ENCODE measurements at places on chromosomes 11 and 22.
A peak's percentile ranks its signal among the peaks of the same experiment; 100 is the strongest.

DNA sequence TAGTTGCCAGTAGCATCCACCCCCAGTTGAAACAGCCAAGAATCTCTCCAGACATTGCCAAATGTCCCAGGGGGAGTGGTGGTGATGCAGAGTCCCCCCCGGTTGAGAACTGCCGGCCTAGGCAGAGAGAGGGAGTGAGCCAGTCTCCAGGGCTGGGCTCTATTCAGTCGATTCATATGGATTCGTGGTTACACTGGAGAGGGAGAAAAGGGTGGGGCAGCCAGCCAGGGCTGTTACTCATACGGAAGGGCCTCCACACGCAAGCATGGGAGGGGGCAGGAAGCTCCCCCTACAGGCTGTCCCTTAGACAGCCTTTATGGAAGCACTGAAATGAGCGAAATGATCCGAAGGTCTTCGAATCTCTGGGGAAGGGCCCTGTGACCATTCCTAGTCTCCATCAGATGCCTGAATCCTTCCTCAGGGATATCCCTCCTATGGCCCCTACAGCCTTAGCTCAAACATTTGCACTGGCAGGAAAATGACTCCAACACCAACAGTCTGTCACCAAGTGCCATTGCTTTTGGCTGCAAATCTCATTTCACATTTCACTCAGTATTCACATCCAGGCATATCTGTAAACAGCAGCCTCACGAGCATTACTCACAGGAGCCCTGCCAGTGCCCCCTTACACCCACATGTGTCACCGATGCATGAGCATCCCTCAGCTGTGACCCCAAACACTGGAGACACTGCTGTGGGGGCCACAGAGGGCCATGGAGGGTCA lies 18.4 kb upstream of the TLCD5 start:
- no peak for DNase-seq

GRCh38 chr22:25420925-25421904 lies 143.3 kb upstream of the GRK3 start:
- no peak for DNase-seq

- no peak for DNase-seq
Observed at GRCh38 chr11:131468565-131468964, 98.2 kb downstream of the NTM start.

DNA sequence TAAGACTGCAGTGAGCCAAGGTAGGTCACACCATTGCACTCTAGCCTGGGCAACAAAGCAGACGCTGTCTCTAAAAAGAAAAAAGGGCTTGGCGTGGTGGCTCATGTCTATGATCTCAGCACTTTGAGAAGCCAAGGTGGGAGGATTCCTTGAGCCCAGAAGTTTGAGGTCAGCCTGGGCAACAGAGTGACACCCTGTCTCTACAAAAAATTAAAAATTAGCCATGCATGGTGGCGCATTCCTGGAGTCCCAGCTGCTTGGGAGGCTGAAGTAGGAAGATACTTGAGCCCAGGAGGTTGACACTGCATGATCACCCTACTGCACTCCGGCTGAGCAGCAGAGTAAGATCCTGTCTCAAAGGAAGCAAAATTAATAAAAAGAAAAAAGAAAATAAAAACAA lies 38.9 kb upstream of the RDX start:
- no peak for DNase-seq

GRCh38 chr11:17765356-17766072 lies 30.9 kb downstream of the KCNC1 start:
- no peak for DNase-seq

GRCh38 chr11:46367244-46367915 lies 14.1 kb upstream of the MDK start:
- DNase-seq, result peak; percentile 86

DNA sequence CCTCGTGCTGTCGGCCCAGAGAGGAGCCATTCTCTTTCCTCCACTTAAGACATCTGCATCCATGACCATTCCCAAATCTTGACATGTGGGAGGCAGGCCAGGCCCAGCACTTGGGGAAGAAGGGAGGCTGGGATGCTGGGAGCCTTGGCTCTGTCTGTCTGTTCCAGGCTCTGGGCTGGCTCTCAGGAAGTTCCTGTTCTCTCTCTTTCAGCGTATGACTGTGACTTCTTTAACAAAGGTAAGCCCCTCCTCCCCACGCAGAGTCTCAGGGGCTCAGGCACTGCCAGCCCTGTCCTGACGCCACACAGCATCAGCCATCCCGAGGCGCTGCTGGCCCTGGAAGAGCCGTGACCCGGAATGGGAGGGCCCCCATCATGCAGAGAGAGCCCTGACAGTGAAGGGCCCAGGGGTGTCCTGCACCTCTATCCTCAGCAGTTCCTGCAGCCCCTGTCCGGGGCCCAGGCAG lies 52.4 kb downstream of the OTOG start:
- no peak for DNase-seq

- DNase-seq, result no peak
Observed at GRCh38 chr11:36235750-36236149, 53.5 kb downstream of the COMMD9 start.

DNA sequence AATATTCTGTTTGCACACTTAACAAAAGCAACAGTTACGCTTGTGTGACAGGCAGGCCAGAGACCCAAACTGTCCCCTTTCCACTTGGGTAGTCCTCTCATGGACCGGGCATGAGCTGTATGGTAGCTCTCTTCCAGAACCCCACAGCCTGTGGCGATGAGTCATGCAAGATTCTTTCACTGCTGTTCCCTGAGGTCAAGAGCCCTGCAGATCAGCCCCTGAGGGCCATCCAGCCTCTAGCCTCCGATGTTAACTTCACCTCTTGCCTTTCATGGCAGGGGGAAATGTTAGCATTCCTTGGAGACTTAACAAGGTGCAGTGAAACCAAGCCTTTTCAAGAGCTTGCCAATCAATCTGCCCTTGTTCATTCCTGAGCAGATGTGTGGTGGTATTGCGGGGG lies 63.2 kb upstream of the DEUP1 start:
- DNase-seq, result no peak

DNA sequence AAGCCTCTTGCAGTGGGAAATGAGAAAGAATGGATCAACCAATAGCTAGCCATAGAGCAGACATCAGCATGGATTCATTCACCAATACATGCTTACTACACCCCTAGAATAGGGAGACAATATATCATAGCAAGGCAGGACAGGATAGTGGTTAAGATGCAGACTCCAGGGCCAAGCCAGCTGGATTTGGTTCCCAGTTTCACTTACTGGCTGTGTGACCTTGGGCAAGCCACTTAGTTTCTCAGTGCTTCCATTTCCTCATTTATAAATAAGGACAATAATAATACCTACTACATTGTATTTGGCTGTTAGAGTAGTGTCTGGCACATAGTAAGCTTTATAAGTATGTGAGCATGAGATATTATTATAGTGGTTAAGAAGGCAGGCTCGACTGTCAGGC lies 7.1 kb downstream of the DCHS1 start:
- DNase-seq, result no peak

- peak; percentile 69 for DNase-seq
Observed at GRCh38 chr11:11966826-11967668, 41.4 kb downstream of the DKK3 start.

DNA sequence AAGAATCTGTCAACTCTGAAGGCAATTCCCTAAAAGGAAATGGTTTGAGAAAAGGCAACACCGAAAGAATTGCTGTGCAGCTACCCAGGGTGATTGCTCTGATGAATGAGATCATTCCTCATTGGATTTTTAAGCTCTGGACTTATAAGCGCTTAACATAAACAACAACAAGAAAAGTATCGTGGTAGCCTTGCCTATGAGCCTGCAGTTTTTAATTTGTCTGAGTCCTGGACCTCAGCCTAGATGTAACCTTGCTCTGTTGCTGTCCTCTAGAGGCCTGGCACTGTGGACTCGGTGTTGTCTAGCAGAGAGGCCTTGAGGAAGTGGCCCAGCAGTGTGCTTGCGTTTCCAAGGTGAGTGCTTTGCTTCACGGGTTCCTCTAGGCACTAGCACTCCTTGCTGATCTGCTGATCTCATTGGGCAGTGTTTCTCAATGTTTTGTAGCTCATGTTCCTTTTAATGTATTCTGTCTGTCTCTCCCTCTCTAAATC lies 20.4 kb downstream of the CCDC81 start:
- DNase-seq, result no peak

GRCh38 chr11:131481971-131482370 lies 111.6 kb downstream of the NTM start:
- DNase-seq, result no peak

DNA sequence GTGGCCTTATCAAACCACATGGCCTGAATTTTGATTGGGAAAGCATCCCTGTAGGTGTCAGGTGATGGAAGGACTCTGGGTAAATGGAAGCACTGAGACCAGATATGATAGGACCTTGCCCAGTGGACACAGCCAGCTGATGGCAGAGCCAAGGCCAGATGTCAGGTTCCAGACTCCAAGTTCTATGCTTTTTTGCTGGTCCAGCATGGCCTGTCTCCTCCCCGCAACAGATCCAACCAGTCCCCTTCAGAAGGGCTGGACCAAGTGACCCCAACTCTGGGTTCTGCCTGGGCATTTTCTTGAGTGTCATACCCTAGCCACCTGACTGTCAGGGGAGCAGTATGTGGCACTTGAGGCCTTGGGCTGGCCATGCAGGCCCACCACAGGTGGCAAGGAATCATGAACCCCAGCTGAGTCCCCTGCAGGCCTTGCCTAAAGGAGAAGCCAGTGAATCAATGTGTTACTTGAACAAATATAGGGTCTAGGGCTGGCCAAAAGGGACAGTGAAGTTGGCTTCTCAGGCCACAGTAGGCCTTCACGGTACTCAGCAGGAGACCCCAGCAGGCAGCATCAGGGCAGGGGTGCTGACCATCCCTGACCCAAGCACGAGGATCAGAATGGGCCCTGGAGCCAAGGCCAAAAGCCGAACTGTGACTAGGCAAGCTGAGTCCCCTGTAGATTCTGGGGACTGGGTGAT lies 27.1 kb downstream of the KCNQ1OT1 start:
- DNase-seq, result no peak

DNA sequence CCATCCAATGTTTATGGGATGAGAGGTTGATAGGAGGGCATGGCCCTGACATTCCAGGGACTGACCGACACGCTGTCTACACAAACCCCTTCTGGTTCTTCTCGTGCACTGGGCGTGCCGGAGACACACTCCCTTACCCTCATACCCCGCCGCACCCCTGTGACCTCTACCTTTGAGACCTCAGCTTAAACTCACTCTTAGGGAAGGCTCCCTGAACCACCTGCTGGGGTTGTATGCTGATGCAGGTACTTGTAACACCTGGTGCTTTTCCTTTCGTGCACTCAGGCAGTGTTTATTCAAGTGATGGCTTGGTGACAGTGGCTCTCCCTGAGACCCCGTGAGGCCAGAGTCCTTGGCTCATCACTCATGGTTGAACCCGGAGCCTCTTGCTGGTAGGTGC lies 12.0 kb downstream of the PPARA start:
- DNase-seq, result no peak

GRCh38 chr11:115190196-115190595 lies 314.0 kb downstream of the CADM1 start:
- DNase-seq, result no peak

DNA sequence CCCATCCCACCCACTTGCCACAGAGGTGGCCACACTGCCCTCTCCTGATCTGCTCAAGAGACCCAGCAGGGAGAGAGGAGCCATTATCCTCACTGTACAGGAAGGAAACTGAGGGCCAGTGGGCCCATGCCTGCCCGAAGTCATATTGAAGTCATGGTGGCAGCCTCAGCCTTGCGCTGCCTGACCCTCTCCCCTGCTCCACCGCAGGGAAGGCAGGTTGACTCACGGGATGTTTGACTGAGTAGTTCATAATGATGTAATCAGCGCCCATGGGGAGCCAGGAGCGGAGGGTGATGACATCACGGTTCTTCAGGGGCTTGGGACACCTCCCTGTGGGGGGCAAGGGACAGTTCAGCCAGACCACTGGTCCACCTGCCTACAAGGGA lies 6.1 kb upstream of the ARAP1 start:
- no peak for DNase-seq

GRCh38 chr22:28750471-28750881 lies 8.6 kb downstream of the HSCB start:
- no peak for DNase-seq

DNA sequence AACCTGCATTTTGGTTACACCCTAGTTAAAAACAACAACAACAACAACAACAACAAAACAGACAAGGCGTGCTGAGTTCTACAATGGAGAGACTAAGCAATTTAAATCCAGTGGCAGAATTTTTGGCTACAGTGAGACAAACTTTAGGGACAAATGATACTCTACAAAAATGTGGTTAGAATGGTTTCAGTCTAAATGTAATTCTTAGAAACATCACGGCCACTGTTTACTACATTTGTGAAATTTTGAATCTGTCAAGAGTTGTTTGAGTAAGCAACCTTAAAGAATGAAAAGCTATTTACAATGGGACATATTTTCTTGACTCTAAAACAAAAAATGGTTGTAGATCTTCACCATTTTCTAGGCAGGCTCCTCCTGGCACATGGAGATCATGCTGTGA lies 259.4 kb downstream of the SWAP70 start:
- DNase-seq, result no peak

DNA sequence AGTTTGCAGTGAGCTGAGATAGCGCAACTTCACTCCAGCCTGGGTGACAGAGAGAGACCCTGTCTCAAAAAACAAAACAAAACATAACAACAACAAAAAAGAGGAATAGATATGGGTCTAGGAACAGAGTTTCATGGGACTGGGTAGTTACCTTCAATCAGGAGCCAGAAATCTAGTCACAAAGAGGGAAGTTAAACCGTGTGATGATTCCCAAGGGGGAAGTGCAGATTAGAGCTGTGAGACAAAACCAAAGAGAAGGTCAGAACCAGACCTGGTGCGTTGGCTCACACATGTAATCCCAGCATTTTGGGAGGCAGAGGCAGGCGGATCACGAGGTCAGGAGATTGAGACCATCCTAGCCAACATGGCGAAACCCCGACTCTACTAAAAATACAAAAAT lies 42.1 kb upstream of the LARGE1 start:
- DNase-seq, result no peak

DNA sequence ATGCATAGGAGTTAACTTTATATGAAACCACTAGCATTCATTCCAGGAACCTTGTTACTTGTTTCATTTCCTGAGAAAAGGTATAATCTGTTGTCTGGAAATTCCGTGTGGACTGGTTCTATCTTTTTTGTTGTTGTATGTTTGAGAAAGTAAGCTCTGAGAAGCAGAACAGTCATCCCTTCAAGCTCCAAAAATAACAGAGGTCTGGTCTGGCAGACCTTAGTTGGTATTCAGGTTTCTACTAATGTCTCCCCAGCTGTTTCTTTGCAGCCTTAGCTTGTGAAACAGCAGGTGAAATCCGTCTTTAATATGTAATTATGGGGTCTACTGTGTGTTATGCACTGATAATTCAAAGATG lies 2.4 kb downstream of the RNF121 start:
- no peak for DNase-seq

DNA sequence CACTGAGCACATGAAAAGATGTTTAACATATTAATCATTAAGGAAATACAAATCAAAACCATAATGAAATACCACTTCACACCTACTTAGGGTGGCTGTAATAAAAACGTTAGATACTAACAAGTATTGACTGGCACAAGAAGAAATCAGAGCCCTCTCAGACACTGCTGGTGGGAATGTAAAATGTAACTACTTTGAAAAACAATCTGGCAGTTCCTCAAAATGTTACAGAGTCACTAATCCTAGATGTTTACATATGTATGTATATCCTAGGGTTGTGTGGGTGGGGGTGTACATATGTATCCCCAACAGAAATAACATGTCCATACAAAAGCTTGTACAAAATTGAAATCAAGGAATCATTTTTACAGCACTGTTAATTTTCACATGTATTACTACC lies 15.2 kb downstream of the EED start:
- DNase-seq, result no peak

GRCh38 chr11:16099343-16099900 lies 256.9 kb downstream of the SOX6 start:
- DNase-seq, result no peak

All from CD4-positive, alpha-beta T cell treated with Interleukin-6 for 4 hours (primary cell).